Common myeloid progenitor, CD34-positive (primary cell): ENCODE measurements at places on chromosomes 16 and 17.
A peak's percentile ranks its signal among the peaks of the same experiment; 100 is the strongest.

DNA sequence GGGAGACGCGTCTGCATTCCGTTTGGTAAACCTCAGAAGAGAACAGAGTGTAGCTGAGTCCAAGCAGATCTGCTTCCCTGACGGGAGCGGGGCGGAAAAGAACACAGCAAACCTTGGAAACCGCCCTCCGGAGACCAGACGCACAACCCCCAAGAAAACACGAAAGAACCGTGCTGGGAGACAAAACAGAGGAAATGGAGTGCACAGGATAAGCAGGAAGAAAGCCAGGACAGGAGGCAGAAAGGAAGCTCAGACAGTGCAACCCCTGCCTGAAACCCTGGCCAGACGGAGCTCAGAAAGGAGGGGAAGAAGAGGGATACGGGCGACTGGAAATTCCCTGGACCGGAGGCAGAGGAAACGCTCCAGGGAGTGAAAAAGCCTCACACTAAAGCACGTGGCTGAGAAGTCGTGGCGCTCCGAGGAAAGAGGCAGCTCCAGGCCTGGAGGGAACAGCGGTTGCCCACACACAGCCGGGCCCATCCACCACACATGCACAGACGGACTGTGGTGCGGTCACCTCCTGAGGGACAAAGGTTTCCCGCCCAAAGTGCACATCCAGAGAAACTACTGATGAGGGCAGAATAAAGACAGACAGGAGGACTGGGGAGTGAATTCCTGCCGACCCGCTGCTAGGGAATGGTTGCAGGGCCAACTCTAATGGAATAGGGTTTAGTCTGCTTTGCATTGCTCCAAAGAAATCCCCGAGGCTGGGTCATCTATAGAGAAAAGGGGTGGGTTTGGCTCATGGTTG lies 10.2 kb downstream of the DPEP1 start:
- no peak for DNase-seq

DNA sequence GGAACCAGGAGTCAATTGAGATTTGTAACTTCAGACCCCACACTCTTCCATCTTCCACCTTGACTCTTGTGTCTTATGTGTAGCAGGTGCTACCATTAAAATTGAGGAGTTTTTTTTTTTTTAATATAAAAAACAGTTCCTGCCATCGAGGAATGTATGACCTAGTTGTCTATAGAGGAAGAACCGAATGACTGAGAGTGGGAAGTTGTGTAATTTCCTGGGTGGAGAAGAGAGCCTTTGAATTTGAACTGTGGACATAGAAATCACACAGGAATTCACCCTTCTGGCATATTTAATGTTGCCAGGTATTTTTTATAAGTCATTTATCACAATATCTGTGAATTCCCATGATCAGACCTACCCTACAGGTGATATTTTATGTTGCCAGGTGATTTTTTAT lies 22.0 kb downstream of the SP2 start:
- no peak for DNase-seq

DNA sequence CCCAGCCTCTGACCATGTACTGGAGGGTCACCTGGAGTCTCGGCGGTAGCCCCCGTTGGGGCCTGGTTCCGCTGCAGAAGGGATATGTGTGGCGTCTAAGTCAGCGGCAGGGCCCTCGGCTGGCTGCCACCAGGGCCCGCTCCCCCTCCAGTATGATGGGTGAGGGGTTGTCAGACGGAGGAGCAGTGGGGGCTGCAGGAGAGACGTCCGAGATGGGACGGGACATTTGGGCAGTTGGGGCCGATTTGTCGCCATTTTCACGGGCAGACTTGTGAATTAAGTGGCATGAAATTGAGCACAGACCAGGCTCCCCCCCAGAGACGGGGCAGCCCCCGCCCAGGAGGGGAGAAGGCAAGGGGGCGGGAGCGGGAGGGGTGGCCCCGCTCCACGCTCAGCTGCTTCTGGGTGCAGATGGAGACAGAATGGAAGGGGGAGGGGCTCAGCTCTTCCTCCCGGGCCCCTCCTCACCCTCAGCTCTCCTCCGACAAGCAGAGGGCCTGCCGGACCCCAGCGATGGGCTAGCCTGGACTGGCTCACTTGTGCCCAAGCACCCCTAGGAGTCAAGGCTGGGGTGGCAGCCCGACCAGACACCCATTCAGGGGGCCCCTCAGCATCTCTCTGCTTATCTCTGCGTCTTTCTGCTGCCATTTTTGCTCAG lies 52.7 kb upstream of the LHX1 start:
- DNase-seq, result no peak

- DNase-seq, result peak; percentile 45
Observed at GRCh38 chr17:37701496-37701898, 43.4 kb downstream of the HNF1B start.

DNA sequence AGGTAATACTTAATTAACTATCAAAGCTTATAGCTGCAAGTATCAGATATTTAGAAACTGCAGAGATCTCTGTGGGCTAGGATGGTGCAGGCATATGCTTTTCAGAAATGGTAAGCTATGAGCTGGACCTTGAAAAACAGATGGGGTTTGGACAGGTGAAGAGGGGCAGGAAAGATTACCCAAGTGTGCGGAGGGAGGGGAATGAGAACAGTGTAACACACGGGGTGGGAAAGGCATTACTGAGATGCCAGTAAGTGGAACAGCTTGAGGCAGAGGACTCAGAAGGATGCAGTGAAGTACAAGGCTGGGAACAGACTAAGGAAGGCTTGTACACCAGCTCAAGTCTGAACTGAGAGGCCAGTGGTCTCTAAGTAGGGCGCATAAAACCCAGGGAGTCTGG lies 22.1 kb upstream of the EVPL start:
- DNase-seq, result no peak

DNA sequence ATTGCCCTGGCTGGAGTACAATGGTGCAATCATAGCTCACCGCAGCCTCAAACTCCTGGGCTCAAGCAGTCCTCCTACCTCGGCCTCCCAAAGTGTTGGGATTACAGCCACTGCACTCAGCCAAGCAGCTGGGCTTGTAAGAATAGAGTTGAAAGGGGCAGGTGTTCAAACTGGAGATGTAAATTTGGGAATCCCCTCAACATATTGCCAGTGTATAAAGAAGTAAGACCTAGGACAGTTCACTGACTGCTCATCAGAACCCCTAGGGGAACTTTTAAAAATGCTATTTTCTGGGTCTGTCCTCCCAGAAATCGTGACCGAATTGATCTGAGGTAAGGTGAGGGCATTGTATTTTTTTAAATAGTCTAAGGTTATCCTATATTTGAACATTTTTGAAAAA lies 8.9 kb upstream of the DNAJA2 start:
- no peak for DNase-seq

DNA sequence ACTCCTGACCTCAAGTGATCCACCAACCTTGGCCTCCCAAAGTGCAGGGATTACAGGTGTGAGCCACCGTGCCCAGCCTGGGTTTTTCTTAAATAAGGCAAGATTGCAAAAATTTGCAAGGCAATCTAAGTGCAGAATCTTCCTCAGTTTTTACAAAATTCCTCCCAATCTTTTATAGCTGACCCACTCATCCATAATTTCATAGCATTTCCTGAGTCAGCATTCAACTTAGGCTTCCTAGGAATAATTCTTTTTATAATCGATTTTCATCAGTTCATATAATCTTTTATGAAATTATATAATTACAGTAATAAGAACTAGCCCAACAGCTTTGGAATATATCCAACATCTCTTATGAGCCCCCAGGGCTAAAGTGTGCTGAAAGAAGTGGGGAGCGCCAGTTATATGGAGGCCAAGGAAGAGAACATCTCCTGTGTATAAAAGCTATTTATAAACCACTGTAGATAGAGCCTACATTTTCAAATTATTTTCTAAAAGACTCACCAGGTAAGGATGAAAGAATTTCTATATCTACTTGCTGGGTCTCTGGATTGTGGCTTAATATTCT lies 14.8 kb downstream of the COIL start:
- no peak for DNase-seq

- no peak for DNase-seq
Observed at GRCh38 chr17:45149669-45150664, 1.7 kb downstream of the HEXIM1 start.

- DNase-seq, result no peak
Observed at GRCh38 chr16:27769561-27770255, 219.8 kb downstream of the KATNIP start.

DNA sequence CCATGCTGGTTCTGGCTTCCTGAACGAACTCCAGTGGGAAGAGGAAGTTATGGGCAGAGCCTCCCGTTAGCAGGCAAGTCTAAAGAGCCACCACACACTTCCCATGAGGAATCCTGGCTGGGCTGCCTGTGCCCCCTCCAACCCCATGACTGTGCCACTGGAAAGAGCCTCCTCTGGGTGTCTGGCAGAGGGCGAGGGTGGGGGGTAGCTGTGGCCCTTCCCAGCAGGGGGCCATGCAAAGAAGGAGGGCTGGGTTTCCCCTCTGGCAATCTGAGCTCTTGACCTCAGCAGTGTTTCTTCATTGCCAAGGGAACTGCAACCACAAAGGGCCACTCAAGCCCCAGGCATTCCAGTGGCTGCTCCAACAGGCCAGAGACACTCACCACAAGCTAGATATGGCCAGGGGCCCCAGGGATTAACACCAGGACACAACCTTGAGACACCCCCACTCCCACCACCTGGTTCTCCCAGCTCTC lies 1.7 kb upstream of the RRAD start:
- peak; percentile 27 for DNase-seq

- DNase-seq, result no peak
Observed at GRCh38 chr16:89489898-89490438, 393 bp downstream of the ANKRD11 start.

- no peak for DNase-seq
Observed at GRCh38 chr16:4917117-4917516, 19.8 kb downstream of the PPL start.

- DNase-seq, result no peak
Observed at GRCh38 chr17:2250140-2251095, 53.2 kb downstream of the SMG6 start.

- DNase-seq, result no peak
Observed at GRCh38 chr16:2060346-2060745, 12.6 kb downstream of the TSC2 start.

- DNase-seq, result peak; percentile 79
Observed at GRCh38 chr17:1229349-1229899, 40.8 kb upstream of the BHLHA9 start.

DNA sequence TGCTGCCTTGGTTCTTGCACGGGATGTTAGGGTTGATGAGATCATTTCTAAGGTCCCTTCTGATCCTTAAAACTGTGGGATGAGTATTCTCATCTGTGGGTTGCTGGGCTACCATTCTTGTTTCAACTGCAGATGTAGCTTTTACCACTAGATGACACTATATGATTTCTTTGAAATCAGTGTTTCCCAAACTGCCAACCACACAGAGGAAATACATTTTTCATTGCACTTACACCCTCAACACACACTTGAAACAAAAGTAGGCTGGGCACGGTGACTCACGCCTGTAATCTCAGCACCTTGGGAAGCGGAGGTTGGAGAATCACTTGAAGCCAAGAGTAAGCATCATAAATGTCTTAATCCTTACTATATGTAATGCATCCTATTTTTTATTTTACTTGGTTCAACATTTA lies 15.3 kb downstream of the LCMT1 start:
- DNase-seq, result peak; percentile 77

DNA sequence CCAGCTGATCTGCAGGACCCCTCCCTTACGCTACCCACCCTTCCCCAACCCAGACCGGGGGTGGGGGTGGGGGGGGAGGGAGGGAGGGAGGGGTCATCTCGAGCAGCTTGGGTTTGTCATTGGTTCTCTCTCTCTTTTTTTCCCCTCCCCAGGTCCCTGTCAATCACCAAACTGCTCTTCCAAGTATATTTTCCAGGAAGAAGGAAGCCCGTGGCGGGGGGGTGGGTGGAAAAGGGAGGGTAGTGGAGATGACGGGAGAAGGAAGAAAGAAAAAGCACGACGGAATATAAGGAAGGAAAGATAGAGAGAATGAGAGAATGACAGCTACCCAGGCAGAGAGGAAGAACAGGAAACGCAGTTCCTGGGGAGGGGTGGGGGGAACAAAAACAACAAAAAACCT lies 17.9 kb downstream of the SALL1 start:
- DNase-seq, result no peak

GRCh38 chr17:419073-419735 lies 66.6 kb upstream of the RPH3AL start:
- peak; percentile 80 for DNase-seq

DNA sequence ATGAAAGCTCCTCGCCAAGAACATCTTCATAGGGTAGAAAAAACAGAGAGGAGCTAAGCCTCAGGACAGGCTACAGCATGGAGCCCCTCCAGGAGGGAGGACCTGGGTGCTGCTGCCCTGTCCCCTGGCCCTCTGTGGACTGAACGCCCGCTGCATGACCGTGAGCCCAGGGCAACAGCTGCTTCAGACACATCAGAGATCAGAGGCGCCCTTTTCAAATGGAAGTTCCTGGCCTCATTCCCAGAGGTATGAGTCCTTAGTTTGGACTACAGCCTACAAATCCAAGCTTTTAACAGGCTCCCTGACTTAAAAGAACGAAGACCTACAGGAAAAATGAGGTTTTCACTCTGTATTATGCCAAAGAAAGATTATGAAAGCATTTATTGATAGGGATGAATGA lies 48.5 kb downstream of the ZNF18 start:
- DNase-seq, result no peak

- DNase-seq, result no peak
Observed at GRCh38 chr16:19657831-19658230, 60.2 kb downstream of the KNOP1 start.

- DNase-seq, result no peak
Observed at GRCh38 chr17:1996800-1997288, 28.3 kb downstream of the RTN4RL1 start.

DNA sequence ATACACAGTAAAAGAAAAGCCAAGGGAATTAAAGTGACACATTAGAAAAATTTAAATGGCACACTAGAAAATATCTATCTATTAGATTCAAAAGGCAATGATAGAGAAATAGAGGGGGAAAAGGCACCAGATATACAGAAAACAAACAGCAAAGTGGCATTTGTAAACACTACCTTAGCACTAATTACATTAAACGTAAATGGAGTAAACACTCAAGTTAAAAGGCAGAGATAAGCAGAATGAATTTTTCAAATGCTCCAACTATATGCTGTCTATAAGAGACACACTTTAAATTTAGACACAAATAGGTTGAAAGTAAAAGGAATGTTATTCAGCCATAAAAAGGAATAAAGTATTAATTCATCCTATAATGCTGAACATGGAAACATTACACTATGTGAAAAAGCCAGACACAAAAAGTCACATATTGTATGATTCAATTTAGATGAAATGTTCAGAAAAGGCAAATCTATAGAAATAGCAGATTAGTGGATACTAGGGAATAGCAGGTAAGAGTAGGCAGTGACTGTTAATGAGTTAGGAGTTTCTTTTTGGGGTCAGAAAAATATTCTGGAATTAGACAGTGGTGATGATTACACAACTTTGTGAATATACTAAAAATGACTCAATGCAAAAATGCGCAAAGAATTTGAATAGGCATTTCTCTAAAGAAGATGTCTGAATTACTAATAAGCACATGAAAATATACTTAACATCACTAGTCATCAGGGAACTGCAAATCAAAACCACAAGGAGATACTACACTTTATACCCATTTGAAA lies 92.4 kb downstream of the BRIP1 start:
- DNase-seq, result no peak

- DNase-seq, result no peak
Observed at GRCh38 chr17:78416791-78417530, 38.5 kb downstream of the PGS1 start.

GRCh38 chr17:60615840-60616239 lies 15.8 kb downstream of the PPM1D start:
- no peak for DNase-seq

- DNase-seq, result peak; percentile 85
Observed at GRCh38 chr17:17757956-17758845, 76.9 kb downstream of the RAI1 start.

GRCh38 chr16:77290451-77291115 lies 91.4 kb downstream of the SYCE1L start:
- no peak for DNase-seq

- no peak for DNase-seq
Observed at GRCh38 chr17:61478026-61478789, 26.0 kb downstream of the TBX4 start.
